ENCODE measurements at places on chromosomes 5 and 9.
A peak's percentile ranks its signal among the peaks of the same experiment; 100 is the strongest.

- no peak for DNase-seq
Measured at GRCh38 chr9:122406070-122406890, 35.5 kb downstream of the PTGS1 start.

GRCh38 chr9:8351436-8351835 lies 551.9 kb upstream of the DMAC1 start:
- DNase-seq, result no peak

GRCh38 chr5:138943599-138944173 lies 68.6 kb upstream of the LRRTM2 start:
- DNase-seq, result no peak

DNA sequence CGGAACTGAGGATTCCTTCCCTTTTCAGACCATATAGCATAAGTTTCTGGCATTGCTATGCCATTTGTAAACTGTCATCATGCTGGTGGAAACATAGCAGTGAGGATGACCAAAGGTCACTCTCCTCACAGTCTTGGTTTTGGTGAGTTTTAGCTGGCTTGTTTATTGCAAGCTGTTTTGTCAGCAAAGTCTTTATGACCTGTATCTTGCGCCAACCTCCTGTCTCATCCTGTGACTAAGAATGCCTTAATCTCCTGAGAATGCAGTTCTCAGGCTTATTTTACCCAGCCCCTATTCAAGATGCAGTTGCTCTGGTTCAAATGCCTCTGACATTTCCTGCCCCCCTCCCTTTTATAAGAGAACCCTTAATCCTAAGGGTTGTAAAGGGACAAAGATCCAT lies 26.7 kb upstream of the GRIA1 start:
- DNase-seq, result no peak

- no peak for DNase-seq
Measured at GRCh38 chr9:113721856-113722255, 154.3 kb upstream of the ZNF618 start.

- no peak for DNase-seq
Measured at GRCh38 chr9:7154003-7154619, 396.3 kb downstream of the KDM4C start.

- no peak for DNase-seq
Measured at GRCh38 chr5:52811067-52811749, 23.5 kb downstream of the ITGA1 start.

GRCh38 chr9:37740128-37740527 lies 13.5 kb upstream of the TRMT10B start:
- DNase-seq, result no peak

GRCh38 chr5:126911986-126912385 lies 118.4 kb downstream of the MARCHF3 start:
- no peak for DNase-seq

- DNase-seq, result no peak
Measured at GRCh38 chr5:143311428-143311827, 92.1 kb downstream of the NR3C1 start.

GRCh38 chr5:169584998-169585451 lies 1.5 kb downstream of the SPDL1 start:
- no peak for DNase-seq

GRCh38 chr5:77630114-77630680 lies 8.3 kb downstream of the OTP start:
- DNase-seq, result peak; percentile 62

DNA sequence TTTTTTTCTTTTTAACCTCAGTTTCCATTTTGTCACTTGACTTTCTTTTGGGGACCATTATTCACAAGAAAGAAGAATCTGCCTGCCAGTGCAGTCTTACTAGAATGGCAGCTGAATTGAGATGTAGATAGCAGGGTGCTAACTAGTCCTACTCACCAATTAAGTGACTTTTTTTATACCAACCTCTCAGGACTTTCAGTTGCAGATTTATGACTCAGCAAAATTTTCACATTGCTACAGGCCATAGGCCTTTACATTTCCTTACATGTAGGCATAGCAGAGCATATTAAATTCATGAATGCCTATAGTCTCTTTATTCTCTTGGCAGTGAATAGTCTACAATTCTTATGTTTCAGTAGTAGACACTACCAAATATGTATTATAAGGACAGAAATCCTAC lies 54.0 kb upstream of the FKTN start:
- DNase-seq, result no peak

- DNase-seq, result no peak
Measured at GRCh38 chr5:25128606-25129005, 483.8 kb upstream of the CDH10 start.

GRCh38 chr5:144202072-144202471 lies 31.4 kb downstream of the KCTD16 start:
- no peak for DNase-seq

DNA sequence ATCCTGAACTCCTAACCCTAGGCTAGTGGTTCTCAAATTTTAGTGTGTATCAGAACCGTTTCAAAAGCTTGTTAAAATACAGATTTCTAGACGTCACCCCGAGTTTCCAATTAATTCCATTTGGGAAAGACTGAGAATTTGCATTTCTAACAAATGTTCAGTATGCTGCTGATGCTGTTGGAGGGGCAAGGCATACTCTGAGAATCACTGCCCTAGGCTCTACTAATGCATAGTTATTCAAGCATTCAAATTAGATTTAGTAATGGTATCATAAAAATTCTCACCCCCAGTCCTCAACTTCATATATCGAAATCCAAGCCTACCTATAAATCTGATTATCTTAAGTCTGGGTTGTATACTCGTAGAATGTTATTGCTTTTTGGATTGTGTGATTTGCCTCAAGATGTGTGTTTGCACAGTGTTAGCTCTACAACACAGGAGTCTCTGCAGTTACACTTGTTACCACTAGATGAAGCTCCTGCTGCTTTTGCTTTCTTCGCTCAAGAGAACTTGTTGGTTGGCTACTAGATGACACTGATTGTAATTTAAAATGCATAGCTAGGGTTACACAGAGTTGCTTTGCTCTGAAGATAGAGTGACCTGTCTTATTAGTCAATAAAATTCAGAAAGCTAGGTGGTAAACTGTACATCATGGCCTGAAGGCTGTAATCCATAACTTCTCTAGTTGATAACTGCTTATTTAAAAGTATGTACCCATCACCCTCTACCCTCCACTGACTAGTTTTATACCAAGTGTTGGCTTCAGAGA lies 7.5 kb upstream of the ERAP2 start:
- peak; percentile 57 for DNase-seq

DNA sequence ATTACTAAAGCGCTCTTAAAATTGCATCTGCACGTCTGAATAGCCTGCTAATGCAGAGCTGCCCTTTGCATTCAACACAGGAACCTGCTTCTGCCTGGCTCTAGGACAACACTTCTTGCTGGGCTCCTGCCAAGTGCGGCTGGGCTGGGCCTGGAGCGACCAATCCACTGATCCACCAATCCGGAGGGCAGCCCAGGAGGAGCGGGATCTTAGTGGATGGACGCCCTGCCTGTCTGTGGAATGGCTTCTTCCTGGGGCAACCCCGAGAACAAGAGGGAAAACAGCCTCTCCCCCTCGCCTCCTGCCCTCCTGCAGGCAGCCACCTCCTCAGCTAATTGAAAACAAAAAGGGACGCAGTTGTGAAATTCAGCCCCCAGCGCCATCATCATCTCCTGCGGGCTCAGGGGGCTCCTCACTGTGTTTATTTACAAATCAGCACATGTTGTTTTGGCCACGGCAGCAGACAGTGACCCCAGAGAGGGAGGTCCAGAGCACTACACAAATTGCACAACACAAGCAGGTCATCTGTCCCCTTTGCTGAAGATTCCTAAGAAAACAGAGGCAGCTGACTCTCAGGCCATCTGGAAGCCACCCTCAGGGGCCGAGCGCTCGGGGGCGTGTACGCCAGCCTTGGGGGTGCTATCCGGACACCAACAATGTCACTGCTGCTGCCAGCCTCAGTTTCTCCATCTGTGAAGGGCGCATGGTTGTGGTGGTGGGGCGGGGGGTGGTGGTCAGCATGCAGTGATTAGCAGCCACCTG lies 57.3 kb downstream of the GADD45G start:
- DNase-seq, result peak; percentile 90

GRCh38 chr5:128196791-128197190 lies 113.2 kb downstream of the SLC12A2 start:
- no peak for DNase-seq

DNA sequence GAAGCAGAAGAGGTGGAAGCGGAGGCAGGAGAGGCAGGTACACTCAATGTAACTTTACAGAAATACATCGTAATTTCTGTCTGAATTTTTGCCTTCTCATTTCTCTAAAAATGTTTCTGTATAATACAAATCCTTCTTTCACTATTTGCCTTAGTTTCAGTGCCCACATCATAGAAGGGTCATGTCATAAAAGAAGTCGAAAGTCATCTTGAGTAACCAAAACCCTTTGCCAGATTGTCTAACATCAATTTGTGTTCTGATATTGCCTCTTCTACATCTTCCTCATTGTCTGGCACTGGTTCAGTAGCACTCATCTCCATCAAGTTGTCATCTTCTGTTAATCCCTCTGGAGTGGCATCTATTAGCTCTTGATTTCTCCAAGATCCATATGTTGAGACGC lies 6.2 kb upstream of the CYFIP2 start:
- DNase-seq, result no peak

DNA sequence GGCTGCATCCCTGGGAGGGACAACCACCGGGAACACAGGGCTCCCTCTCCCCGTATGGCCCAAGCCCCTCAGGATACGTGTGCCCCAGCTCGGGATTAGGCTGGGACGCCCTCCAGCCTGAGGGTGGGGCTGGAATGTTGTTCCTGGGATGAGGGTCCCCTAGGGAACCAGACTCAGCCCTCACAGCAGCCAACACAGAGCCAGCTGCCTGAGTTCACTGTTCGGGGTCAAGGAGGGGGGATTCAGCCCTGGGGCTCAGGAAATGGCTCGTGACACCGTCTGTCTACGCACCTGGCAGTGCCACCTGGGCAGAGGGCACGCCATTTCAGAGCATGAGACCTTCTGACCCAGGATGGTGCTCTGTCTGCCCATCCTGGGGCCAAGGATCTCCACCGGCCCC lies 8.9 kb downstream of the RNF44 start:
- no peak for DNase-seq

DNA sequence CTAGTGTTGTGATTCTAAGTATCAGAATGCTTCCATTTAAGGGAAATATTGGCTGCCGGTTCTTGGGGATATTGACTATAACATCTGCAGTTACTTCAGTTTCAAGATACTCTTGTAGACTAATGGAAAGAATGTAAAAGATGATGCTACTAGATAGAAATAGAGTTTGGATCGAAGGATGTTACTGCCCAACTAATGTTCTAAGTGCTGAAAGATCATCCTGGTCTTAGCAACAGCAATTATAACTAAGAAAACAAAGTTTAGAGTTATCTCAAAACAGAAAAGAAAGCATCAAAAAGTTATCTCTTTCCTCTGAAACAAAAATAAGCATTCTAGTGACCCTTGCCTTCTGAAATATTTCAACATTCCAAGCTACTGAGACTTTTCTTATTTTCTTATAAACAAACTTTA lies 49.9 kb downstream of the ITGA1 start:
- DNase-seq, result no peak

GRCh38 chr5:145160679-145161078 lies 674.5 kb downstream of the PRELID2 start:
- no peak for DNase-seq

DNA sequence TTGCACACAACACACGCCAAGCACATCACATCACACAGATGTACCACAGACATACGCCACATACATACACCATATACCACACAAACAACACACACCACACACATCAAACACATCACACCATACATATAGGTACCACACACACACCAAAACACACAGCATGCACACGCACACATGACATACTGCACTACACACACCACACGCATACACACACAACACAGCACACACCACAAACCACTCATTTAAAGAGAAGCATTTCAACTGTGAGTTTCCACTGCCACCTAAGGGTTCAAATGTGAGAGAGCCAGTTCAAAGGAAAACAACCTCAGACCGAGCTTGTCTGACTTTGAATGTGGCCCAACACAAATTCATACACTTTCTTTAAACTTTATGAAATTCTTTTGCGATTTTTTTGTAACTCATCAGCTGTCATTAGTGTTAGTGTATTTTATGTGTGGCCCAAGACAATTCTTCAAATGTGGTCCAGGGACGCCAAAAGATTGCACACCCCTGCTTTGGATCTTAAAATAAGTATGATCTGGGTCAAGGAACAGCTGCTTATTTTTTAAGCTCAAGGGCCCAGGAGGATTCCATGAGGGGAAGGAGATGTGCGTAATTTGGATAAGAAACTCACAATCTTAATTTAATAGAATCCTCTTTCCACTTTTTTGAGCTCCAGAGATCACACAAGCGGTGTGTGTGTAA lies 494.6 kb downstream of the GADD45G start:
- peak; percentile 66 for DNase-seq

GRCh38 chr5:14365831-14366430 lies 215.7 kb upstream of the OTULINL start:
- DNase-seq, result no peak

GRCh38 chr5:41270423-41271251 lies 57.3 kb upstream of the C6 start:
- DNase-seq, result peak; percentile 25

- no peak for DNase-seq
Measured at GRCh38 chr5:143228597-143229293, 174.7 kb downstream of the NR3C1 start.

- no peak for DNase-seq
Measured at GRCh38 chr5:60208716-60209115, 315.2 kb upstream of the PDE4D start.

- no peak for DNase-seq
Measured at GRCh38 chr5:143101121-143101520, 302.4 kb downstream of the NR3C1 start.

GRCh38 chr5:140042643-140043507 lies at the start of gene NRG2:
TSS of gene NRG2 (minus strand) at chr5:140043299.
- peak; percentile 65 for DNase-seq

DNA sequence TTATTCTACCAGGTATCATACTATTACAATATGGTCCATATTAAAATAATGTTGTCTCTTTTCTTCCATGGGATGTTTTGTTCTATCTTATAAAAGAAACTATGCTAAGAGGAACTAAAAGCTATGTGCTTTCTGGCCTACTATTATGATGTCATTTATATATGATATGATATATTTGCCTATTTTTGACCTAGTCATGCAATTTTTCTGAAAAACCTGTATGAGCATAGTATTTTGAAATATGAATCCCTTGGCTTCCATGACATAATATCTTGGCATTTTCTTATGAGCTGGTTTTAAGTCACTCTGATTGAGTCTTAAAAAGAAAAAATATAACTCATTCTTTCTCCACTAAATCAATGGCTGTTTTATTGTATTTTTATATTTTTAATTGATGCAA lies 60.7 kb downstream of the MAN2A1 start:
- no peak for DNase-seq

DNA sequence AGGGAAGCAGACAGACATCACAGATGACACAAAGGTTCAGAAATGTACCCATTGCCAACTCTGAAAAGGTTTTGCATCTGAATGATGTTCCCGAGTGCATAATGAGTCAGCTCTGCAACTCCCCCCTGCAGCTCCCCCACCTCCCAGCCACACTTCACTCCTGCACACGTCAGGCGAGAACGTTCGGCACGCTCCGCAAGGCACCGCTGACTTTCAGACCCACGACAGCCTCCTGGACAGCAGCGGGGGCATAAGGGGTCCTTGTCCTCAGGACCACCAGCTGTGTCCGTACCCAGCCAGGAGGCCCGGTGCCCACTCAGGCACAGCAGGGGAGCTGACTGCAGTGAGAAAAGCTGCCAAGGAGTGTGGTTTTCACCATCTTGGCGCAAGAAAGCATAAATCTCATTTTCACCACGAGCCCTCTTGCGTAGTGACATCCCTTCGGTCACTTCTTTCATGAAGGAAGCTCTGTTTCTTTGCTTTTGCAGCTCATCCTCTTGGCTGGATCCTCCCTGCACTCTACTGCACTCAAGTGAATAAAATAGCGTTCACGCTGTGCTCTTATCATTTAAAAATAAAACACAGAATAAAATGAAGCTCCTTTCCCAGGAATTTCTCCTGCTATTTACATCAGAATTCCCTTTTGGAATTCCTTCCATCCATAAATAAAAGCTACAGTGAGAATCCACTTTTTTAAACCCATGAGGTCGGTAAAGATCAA lies 9.9 kb downstream of the GFPT2 start:
- no peak for DNase-seq

All from NCI-H1694 treated with DMSO at 0.1 percent for 48 hours (cell line).